ENCODE measurements at places on chromosomes 16 and 17.

- DNase-seq = no peak
These were observed 117.7 kb downstream of the WSCD1 start for GRCh38 chr17:6187836-6188235.

DNA sequence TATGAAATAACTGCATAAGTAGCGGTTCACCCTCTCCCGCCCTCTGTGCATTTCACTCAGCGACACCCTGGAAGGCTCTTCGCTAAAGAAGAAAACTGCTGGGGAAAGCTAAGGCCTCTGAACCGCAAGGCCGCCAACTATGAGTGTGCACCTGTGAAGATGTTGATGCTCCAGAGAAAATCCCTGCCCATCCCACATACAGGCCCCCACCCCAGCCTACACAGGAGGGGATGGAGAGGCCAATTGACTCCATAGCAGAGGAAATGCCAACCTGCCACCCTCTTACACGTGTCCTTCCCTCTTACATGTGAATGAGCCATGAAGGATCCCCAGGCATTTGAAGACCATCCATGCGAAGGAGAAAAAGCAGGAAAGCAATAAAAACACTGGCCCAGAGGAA is 104.8 kb downstream of the MGAT5B start:
- DNase-seq = no peak

- no peak for DNase-seq
These were observed 4.0 kb downstream of the HAP1 start for GRCh38 chr17:41730479-41730878.

GRCh38 chr16:4686497-4687210 is 6.7 kb upstream of the NUDT16L1 start:
- DNase-seq = no peak

DNA sequence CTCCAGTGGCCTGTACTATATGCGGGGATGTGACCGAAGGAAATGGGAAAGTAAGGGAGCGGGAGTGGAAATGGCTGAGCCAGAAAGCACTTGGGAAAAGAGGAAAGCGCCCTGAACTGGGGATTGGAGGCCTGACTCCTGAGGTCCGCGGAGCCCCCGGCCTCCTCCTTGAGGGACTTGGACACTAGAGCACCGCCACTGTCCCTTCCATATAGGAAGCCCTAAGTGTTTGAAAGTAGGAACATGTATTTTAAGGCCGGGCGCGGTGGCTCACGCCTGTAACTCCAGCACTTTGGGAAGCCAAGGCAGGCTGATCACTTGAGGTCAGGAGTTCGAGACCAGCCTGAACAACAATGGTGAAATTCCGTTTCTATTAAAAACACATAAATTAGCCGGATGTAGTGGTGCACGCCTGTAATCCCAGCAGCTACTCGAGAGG is 530 bp upstream of the ZDHHC7 start:
- DNase-seq = no peak

- no peak for DNase-seq
These were observed 11.7 kb downstream of the SGCA start for GRCh38 chr17:50177476-50177875.

GRCh38 chr16:81688182-81688581 is 90.9 kb upstream of the PLCG2 start:
- DNase-seq = no peak

All from NCI-H2081 treated with DMSO at 0.1 percent for 48 hours (cell line).